Myocyte (in vitro differentiated cells): ENCODE measurements at places on chromosomes 7 and 10. TPM values are rescaled to one million over a fixed set of nuclear protein-coding genes. Genes with fewer than 3 reads are reported as not detected.

DNA sequence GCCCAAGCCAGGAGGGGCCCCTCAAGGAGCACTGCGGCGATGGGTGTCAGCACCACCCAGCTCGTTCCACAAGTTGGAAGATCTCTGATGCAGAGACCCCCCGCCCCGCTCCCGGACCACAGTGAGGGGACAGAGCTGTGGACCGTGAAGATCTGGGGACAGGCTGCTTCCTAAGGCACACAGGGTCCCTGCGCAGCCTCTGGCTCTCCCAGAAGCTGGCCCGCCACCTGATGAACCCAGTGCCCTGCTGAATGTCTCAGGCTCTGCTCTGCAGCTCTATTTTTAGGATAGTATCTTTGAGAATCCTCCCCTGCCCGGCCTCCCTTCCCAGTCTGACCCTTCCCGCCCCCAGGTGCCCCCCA lies 29.7 kb downstream of the GBX1 start:
- DNase-seq = no peak

- peak; percentile 32 for DNase-seq
Measured at GRCh38 chr10:63210611-63211196, 77.6 kb downstream of the NRBF2 start.

DNA sequence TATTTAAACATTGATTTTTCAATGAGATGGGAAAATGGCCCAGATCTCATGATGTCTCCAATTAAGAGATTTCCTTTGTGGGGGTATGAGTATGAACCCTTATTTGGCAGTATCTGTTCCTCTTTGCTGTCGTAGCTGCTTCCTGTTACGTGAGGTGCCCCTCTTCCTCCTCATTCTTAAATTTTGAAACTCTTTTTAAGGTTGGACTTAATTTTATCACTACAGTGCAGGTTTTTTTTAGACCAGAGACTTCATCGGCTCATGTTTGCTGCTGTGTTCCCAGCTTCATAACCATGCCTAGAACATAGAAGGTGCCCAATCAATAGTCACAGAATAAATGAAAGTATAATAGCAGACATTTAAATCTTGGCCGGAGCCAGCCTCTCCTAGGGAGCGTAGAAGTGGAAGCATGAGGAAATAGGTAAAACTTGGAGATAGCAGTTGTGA lies 2.4 kb downstream of the MIOS start:
- DNase-seq = no peak

- DNase-seq = peak; percentile 55
Measured at GRCh38 chr10:44352316-44353127, 32.4 kb downstream of the CXCL12 start.

GRCh38 chr7:102082693-102083368 lies 203.8 kb upstream of the SH2B2 start:
- DNase-seq = no peak

DNA sequence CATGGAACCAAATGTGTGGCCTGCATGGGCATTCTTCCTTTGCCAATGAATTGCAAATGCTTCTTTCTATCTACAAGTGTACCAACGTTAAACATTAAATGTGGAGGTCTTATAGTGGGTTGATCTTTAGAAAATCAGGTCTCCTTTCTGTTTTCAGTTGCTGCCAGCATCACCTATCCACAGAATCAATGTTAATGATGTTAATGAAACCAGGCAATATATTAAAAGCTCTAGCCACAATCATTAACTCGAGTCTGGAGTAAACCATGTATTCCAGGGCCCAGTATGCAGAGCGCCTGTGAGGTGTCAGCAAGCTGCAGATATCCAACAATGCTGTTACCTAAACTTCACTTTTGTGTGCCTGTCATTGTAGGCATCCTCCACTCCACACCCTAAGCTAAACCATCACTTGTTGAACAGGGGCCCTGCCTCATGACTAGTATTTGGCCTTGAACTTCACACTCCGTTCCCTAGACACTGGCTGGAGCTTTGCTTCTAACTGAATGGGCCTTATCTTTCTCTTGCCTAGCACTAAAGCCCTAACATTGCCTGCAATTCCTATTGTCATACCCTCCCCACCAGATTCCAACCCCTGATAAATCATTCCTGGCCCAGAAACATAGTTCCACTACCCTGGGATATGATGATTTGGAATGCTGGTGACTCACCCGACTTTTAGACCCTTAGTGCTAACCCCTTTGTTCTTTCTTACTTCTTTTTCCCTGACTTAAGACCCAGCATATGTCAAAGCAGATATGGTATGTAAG lies 24.3 kb upstream of the ITGB8 start:
- no peak for DNase-seq

DNA sequence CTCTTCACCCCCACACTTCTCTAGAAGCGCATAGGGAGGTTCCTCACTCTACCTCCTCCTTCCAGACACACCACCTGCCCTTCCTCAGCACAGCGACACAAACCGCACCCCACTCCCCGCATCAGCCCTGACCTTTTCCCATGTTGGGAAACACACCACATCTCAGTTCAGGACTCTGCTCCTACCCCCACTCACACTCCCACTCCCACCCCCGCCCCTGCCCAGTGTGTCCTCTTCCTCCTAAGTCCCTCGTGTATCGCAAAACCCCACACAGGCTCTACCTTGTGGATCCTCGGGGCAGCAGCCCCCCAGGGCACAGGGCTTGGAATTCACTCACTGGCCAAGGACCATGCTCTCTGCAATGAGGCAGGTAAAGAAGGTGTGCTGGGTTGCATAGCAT lies 4.2 kb upstream of the AOC1 start:
- DNase-seq = no peak

Gene ACADSB
- 5.9 and 8.1 TPM in 2 replicates for total RNA-seq

Gene TFPI2
- 3.6 and 13.9 TPM in 2 replicates for total RNA-seq

Gene CLRN3
- total RNA-seq = not detected in 2 replicates

Gene TMEM140
- 8.2 and 11.6 TPM in 2 replicates for total RNA-seq

Gene WIPF3
- 1.5 and 2.5 TPM in 2 replicates for total RNA-seq
